ENCODE measurements at places on chromosomes 4 and X. TPM values are rescaled to one million over a fixed set of nuclear protein-coding genes. Genes with fewer than 3 reads are reported as not detected.

DNA sequence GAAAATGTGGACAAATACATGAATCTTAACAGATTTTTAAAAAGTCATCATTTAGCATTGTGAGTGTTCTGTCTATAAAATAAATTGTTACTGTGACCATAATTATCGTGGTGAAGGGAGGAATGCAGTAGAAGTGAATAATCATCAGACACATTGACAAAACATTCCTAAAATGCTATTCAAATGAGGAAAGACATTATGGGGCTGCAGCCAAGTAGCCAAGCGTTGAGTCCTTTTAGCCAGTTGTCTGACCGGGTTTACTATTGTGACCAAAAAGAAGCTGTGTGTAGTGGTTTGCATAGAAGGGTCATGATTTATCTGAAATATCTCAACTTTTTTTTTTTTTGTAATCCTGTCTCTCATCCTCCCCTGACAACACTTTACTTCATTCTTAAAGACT lies 19.5 kb downstream of the WWC2 start:
- DNase-seq = no peak

GRCh38 chrX:142214081-142214480 lies 9.0 kb upstream of the MAGEC2 start:
- no peak for DNase-seq

DNA sequence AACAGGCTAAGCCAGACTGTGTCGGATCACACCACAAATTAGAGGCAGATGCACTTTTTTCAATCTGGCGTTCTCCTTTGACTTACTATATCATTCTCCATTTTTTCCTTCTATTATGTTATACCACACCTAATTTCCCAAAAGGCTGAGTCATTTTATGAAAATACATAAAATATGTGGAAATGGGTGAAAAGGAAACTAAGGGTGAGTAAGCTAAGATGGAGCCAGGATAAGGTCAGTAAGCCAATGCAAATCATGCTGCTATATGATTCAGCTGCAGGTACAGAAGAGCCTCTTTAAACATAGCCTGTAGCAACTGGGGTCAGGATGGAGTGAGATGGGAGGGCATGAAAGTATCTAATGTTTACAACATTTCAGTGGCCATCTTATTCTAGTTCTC lies 94.0 kb upstream of the TEX13A start:
- DNase-seq = no peak

DNA sequence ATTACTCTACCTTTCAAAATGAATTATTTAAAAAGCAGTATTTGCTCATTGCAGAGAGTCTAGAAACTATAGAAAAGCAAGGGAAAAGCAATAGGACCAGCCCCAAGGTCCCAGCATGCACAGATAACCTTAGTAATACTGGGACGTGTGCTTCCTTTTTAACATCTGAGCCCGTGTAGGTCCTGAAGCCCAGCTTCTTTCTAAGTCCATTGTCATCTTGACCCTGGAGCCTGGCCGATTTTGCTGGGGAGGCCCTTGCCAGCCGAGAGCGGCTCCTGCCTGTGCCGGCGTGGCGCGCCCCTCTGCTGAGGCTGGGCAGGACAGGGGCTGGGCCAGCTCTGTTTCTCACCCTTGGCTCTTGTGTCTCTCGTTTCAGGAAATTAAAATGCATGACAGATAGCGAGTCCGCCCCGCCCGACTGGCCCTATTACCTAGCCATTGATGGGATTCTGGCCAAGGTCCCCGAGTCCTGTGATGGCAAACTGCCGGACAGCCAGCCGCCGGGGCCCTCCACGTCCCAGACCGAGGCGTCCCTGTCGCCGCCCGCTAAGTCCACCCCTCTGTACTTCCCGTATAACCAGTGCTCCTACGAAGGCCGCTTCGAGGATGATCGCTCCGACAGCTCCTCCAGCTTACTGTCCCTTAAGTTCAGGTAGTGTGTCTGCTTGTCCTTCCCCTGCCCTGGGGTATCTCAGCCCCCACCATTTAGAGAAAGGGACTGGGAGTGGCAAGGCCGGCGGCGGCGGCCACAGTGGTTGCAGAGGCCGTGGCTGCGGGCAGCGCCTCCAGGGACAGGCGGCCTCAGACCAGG lies 4.1 kb downstream of the MSANTD1 start:
- no peak for DNase-seq

DNA sequence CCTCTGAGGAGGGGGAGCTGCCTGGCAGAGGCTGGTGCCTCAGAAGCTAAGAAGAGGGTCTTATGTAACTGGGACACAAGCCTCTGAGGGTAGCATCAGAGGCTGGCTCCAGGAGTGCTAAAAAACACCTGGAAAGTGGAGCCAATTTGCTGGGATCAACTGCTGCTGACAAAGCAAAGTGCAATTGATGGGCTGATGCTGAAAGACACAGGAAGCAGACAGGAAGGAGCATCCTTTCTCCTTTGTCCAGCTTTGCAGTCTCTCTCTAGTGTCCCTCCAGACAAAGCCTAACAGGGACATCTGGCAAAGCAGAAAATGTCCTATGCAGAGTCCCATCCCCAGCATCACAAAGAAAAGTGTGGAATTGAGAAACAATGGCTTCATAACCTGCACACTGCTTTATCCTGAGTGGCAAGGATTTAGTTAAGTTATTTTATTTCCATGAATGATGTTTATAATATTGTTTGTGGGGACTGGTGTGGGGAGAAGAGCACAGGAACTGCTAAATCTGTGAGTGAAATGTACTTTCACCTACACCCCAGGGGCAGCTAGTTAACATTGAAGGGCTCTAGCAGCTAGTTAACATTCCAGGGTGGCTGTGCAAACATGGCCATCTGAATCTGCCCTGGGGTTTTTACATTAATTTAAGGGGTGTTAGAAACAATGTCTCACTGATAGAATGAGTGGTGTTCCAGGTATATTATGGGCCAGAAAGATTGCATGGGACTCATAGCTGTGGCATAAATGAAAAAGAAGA lies 25.6 kb upstream of the MBTPS2 start:
- no peak for DNase-seq

- DNase-seq = no peak
Observed at GRCh38 chr4:159069922-159070321, 33.0 kb upstream of the RAPGEF2 start.

DNA sequence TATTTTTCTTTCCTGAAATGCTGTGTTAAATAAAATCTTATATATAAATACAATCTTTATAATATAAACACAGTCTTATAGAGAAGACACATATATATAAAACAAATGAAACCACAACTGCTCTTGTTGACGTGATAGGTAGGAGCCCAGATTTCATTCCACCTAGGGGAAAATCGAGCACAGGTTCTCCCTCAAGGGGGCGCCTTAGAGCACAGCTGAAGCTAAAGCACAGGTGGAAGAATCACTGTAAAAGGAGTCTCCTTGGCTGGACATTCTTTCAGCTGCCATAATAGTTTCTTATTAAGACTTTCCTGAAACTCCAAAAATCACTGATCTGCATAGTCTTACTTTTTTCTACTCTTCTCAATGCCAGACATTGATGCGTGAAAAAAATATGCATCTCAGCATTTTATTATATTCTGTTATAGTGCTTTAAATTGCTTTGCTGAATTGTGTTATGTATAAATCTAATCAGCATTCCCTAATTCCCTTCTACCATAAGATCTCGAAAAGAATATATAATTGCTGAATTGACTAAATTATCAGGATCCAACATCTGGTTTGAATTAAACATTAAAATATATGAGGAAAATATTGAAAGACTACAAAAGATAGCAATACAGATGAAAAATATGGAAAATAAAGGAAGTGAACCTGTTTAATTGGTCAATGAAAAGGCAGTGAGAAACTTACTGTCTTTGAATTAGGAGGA lies 25.5 kb upstream of the RXFP1 start:
- peak; percentile 21 for DNase-seq

DNA sequence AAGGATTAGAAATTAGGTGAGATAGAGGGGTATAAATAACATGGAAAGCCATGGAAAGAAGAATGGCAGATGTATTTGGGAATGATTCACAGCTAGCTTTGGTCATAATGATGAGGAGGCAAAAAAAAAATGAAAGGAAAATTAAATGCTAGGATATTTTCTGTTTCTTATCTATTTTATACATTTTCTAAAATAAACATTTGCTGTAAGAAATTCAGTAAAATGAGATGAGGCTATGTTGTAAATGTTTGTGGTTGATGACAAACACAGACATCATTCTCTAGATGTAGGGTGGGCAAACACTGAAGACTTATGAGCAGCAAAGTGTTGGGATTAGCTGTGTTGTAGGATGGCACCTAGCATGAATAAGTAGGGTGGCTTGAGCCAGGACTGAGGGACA lies 407.1 kb downstream of the IL15 start:
- no peak for DNase-seq

DNA sequence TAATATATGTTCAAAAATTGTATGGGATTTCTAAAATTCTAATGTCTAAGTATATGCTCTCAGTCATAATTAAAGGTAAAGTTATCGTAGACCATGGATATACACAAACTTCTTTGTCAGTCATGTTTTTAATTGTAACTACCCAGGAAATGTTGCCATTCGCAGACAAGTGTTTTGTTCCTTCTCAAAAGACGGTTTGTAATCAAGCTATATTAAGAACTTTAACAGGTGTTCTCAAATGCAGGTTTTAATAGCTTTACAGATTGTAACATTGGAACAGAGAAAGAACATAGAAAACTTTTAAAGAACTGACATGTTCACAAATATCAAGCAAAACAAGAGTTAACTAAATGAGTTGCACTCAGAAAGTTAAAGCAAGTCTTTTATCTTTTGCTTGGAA lies 58.9 kb downstream of the KDM5C start:
- no peak for DNase-seq

DNA sequence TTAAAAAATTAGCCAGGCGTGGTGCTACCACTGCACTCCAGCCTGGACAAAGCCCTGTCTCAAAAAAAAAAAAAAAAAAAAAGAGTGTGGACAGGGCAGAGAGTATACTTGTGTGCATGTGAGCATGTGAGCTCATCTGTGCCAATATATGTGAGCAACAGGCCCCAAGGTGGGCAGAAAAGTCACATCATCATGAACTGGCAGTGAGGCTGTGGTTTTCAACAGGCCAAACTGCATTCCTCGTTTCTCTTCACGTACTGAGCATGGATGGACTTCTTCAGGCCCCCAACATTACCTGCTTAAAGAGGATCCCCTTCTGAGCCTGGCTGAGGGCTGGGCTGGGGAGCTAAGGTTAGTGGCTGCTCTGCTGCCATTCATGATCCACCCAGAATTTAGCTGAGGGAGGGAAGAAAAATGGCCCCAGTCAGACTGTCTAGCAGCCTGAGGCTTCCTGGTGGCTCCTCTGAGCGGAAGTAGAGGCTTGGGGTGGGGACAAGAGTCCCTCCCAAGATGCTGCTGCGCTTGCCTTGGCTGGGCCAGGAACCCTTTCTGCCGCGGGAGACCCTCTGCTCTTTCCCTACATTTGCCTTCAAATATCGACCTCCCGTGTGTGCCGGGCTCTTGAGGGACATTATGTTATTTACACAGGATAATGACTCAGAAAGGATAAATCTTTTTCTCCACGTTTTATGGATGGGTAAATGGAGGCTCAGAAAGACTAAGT lies 55.0 kb downstream of the DIPK2B start:
- no peak for DNase-seq

DNA sequence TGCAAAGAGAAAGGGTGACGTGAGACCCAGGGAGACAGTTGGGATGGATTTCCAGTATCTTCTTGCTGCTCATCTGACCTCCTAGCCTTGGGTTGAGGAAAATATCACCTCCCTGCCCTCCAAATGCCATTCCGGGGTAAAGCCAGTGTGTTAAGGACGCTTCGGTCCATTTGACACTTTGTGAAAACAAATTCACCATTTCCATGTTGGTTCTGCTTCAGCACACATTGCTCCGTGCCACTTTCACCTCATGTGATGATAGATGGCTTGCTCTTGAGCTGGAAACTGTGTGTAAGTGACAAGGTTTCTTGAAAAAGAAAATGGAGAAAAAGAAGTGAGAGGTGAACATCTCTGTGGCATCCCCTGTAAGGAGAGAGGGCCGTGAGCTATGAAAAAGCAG lies 256.1 kb upstream of the PGRMC2 start:
- no peak for DNase-seq

GRCh38 chr4:114364857-114365256 lies 233.8 kb upstream of the UGT8 start:
- DNase-seq = no peak

The ADGRG4 gene
- polyA plus RNA-seq = not detected

The ATP7A gene
- 1.7 TPM for polyA plus RNA-seq

The APBB2 gene
- 56.6 TPM for polyA plus RNA-seq

The AFP gene
- polyA plus RNA-seq = 0.54 TPM

The SATL1 gene
- not detected for polyA plus RNA-seq

The CSN3 gene
- polyA plus RNA-seq = not detected

The GLRB gene
- polyA plus RNA-seq = 7.6 TPM
